Endothelial cell of umbilical vein (primary cell): ENCODE measurements at places on chromosomes 7 and 10. TPM values are rescaled to one million over a fixed set of nuclear protein-coding genes. Genes with fewer than 3 reads are reported as not detected.

The RUFY2 gene
- 5.3 and 5.7 TPM in 2 replicates for polyA plus RNA-seq

- no peak for DNase-seq
Measured at GRCh38 chr7:6057316-6058129, 26.3 kb downstream of the ANKRD61 start.

DNA sequence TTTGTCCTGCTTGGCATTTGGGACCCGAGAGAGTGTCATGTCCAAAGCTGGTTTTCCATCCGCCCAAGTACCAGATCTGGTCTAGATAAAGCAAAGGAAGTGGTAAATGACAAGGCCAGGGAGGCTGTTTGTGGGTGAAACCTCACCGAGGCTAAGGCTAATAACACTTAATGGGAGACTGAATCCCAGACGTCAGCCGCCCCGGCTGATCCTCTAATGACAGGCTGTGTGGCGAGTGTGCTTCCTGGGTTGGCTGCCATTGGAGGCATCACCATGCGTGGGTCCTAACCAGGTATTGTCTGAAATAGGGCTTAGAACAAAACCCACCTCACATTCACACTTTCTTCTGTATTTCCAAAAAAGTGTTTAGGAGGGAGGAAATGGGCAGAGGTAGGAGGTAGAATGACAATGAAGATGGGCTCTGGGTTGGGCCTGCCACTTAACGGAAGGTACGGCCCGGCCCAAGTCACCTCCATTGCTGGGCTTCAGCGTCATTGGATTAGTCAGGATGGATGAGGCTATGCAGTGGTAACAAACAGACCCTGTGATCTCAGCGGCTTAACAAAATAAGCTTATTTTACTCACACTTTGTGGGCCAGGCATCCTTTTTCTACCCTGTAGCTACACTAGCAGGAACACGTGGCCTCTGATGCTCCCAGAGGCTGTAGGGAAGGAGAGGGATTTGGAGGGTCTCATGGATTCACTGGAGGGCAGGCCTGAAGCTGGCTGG is 59.7 kb downstream of the PROSER2 start:
- no peak for DNase-seq

DNA sequence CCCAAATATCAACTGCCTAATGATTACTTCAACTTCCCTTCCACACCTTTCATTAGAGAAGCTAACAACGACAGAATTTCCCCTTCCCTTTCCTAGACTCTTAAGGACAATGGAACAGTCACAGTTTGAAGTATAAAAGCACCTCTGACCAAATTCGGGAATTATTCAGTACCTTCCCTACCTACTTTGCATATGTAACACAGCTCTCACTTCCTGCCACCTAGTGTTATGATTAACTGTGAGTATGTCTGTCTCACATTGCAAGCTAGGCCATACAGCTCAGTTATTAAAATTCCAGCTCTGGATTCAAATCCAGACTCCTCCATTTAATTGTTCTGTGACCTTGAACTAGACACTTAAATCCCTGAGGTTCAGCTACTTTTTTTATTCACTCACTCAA is 44.8 kb upstream of the HPSE2 start:
- DNase-seq, result no peak

- DNase-seq, result no peak
Measured at GRCh38 chr10:126309228-126309883, 78.9 kb downstream of the ADAM12 start.

DNA sequence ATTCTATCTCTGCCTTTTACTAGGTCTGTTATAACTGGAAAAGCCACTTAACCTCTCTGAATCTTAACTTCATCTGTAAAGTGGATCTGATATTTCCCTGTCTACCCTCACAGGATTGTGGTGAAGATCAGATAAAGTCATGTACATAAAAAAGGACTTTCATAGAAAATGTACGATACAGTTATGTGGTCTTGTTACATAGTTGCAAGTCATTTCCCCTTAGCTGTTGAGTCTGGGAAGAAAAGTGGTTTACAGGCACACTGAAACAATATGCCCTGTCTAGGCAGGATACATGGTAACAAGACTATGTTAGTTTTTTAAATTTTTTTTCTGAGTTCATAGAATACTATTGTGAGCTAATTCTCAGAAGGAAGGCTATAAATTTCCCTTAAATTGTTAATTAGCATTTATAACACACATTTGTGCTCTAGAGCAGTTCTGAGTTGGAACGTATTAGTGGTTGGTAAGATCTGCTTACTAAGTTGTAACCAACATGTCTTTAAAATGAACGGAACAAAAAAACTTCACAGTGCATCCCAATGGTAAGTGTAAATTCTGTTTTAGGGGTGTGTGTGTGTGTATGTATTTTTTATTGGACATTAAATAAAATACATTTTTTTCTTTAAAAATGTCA is 7.1 kb upstream of the GSTO1 start:
- no peak for DNase-seq

DNA sequence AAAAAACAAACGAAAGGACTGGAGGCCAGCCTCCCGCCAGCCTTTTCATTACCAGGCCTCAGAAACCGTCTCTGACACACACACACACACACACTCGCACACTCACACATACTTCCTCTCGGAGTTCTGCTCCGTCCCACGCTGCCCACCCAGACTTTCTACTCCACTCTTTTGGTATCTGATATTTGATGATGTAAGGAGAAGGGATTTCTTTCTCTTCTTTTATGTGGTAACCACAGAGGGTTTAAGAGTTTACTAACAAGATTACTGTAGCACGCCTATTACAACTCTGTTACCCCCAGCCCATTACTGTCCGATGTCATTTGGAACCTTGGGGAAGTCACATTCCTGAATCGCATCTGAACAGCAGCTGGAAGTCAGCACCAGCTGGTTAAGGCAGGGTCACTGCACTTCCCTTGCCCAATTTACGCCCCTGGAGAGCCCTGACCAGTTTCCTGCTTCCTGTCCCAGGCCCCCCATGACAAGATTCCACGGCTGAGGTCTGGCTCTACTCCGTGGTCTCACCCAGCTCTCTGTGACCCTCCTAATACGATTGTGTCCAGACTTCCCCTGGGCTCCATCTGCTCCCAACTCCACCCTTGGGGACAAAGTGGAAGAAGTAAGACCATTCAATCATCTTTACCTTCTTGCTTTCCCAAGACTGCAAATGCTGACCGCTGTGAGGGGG is 1.1 kb downstream of the DENND2A start:
- no peak for DNase-seq

DNA sequence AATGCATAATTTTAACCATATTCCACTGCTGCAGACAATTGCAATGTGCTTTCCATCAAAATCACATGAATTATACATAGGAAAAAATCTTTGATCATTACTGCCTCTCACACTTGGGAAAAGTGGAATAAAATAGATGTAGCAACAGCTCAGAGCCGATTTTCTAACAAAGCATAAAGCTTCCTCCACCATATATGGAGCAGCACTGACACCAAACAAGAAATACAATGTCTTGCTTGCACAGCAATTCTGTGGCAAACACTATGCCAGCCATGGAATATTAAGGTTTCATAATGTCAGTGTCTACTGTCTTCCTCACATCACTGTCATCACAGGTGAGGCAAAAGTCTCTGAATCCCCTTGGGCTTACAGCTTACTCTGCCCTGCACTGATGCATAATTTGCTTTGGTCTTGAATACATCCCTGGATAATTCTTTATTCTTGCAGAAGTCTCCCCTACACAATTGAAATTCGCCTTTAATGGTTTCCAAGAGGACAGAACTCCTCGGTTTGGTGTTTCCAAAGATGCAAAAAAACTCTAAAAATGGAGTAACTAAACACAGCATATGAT is 198.5 kb downstream of the CACNA2D1 start:
- no peak for DNase-seq

The FBXO24 gene
- 0.16 and 0.37 TPM in 2 replicates for polyA plus RNA-seq

The PLPP4 gene
- polyA plus RNA-seq, result 33.0 and 36.4 TPM in 2 replicates

- DNase-seq, result no peak
Measured at GRCh38 chr10:68871731-68872342, 29.3 kb upstream of the DDX50 start.

The AEBP1 gene
- polyA plus RNA-seq, result 20.6 and 23.2 TPM in 2 replicates

GRCh38 chr10:94607111-94607510 is 61.5 kb downstream of the HELLS start:
- DNase-seq, result no peak

DNA sequence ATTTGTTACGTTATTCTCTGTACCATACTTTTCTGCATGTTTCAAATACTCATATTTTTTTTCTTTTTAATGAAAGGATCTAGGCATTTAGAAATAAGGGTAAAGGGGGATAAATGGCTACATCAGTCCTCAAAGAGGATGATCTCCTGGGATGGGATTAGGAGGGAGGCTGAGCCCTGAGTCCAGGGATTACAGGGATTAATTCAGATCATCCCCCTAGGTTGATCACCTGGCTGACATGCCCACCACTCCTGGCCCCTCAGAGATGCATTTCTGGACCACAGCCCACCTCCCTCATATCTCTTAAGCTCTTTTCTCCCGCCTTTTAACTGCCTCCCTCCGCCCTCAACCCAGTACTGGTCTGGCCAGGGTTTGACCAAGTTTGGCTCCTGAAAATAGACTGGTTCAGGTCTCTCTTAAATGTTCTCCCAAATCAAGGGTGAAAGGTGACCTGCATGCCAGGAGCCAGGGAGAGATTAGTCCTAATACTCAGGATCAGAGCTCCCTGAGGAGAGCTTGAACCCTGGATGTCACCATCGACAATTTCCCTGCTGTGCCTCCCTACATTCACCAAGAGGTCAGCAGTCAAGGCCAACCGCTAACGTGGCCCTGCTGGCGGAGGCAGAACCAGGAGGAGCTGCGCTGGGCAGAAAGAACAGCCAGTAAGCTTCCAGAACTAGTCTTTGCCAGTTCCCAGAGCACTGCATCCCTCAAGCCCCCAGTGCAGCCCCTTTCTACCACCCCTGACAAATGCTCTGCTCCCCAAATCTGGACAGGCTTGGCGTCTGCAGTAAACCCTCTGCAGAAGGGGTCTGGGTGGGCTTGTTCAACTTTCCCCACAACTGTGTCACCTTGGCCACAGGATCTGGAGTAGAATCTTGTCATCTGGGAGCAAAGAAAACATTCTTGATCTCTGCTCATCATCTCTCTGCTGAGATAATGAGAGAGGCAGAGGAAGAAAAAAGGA is 3.0 kb upstream of the CCDC136 start:
- DNase-seq, result no peak

GRCh38 chr7:44072364-44073231 is 7.2 kb upstream of the PGAM2 start:
- peak; percentile 87 for DNase-seq

DNA sequence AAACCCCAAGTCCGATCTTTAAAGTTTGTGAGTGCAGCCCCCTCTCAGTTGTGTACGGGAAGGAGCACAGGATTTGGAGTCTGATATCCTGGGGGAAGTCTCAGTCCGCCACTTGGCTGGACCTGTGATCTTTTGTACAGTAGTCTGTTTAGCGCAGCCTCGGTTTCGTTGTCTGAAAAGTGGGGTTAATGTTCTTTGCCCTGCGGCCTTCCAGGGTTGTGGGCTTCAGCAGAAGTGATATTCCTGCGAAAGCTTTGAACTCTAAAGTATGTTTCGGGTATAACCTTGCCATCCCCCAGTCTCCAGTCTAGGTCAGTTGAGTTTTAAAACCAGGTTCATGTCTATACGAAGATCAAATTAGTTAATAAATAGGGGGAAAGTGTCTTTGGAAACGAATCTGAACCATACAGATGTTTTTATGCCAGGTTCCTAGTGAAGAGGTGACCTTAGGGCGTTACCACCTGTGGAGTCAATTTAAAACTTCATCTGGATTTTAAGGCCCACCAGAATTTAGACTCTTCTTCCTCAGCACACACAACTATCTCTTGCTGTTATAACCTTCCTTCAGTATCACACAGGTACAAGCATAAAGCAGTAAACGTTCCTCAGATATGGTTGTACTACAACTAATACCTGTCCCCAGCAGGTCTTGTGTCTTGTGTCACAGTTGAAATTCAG is 904 bp downstream of the R3HCC1L start:
- peak; percentile 31 for DNase-seq

GRCh38 chr7:11573128-11573750 is 258.8 kb downstream of the THSD7A start:
- DNase-seq, result no peak

The CLCN1 gene
- not detected in 2 replicates for polyA plus RNA-seq

The PLAC9 gene
- polyA plus RNA-seq, result 2.0 and 3.6 TPM in 2 replicates

DNA sequence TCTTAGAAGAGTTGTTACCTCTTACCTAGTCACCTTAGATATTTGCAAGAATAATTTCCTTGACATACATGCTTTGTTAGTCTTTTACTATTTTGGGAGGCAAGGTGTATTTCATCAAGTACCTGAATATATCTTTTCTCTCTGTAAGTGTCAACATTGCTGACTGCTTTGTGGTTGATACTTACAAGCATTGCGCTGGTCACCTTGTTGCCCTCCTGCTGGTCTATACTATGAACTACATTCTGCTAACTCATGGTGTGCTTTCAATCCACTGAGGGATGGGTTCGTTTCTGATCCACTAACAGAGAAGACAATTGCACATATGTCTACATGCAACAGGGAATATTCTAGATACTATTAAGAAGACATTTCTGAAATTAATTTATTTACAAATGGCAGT is 837.8 kb upstream of the COBL start:
- DNase-seq, result no peak

DNA sequence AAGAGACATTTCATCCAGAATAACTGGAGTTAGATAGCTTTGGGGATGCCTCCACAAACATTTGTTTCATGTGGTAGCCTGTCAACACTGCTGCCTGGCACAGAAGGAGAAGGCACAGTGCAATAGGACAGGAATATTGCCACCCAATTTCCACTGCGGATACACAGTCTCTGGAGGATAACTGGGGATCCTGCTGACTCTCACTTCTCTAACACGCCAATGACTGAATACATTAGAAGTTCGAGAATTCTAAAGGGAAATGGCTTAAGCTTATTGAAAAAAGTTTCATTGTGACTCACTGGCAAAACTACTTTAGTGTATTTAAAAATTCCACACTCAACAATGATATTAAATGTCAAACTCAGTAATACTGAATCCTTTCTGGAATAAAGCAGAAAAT is 12.9 kb downstream of the ARL3 start:
- no peak for DNase-seq

DNA sequence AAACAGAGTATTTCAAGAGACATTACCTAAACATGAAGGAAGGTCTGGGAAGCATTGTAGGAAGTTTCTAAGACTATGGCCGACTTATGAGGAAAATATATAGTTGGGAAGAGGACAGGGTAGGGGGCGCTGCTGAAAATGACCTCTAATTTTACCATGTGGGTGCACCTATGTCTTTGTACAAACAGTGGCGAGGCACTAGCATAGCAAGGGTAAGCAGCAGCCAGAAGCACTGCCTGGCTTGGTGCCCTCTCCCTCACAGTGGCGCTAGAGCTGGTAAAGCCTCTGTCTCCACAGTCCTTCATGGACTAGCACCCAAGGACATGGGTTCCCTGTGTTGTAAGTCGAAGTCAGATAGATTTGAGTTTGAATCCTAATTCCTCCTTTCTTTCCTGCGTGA is 461.2 kb downstream of the INHBA start:
- no peak for DNase-seq

The NRP1 gene
- polyA plus RNA-seq, result 104 and 122 TPM in 2 replicates

GRCh38 chr10:42875798-42876341 is 93.3 kb downstream of the BMS1 start:
- DNase-seq, result no peak

GRCh38 chr7:4919969-4920766 is 36.7 kb upstream of the RADIL start:
- no peak for DNase-seq
